PC-3 (cell line): ENCODE measurements at places on chromosomes 5 and 9.

GRCh38 chr5:9347541-9348295, 198.2 kb downstream of the SEMA5A start:
- peak; percentile 63 for DNase-seq

DNA sequence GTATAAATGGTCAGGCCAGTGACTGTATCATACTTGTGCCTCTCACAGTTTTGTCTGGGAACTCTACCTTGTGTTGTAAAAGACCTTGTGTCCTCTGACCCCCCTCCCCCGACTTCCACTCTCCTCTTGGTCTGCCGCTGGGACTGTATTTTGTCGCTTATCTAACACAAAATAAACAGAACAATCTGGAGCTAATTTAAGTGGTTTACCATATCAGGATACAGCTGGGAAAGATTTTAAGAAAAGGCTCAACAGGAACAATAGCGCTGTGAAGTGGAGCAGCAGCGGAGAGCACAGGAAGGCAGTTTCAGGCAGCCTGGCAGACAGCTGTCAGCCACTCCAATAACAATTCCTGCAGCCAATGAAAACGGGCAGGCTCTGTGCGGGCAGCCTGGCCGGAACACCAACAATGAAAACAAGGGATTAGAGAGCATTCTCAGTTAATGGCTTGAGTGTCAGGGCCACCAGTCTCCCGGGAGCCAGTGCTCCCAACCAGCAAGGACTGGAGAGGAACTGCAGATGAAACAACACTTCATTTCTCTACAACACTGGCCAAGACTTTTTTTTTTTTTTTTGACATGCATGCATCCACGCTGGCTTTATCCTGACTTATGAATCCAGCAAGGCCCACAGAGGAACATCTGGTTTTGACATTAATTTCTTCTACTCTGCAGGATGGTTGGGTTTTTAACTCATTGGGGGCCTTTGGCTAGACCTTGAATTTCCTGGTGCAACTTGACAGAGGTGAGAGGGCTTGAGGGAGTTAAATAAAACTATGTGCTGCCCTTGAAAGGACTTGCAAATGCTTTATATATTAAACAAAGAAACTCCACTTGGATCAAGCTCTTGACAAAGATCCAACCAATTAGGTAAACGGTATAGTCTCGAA, 76.7 kb downstream of the ARSB start:
- no peak for DNase-seq

DNA sequence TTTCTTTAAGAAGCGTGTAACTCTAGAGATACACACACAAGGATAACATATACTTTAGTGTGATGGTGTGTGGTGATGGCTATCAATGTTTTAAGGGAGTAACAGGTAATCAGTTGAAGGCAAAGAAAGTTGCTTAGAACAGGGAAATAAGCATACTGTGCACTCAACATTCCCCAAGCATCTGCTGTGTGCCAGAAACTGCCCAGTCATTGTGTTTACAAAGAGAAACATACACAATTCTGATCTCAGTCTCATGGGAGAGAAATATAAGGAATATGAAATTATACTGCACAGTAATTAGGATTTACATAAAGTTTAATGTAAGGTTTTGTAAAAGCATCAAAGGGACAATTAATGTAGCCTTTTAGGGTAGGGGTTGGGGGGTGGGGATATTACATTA, 224.1 kb upstream of the TYRP1 start:
- no peak for DNase-seq

DNA sequence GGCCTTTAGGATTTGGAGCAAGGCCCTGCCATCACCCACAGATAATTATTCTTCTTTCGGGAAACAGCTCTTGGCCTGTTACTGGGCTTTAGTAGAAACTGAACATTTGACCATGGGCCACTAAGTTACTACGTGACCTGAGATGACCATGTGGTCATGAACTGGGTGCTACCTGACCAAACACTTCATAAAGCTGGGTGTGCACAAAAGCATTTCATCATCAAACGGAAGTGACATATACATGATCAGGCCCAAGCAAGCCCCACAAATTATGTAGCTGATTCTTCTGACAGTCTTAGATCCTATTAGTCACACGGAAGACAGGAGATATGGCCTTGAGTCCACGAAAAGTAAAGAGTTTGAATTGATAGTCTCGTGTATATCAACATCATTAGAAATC, 130.9 kb upstream of the FBN2 start:
- no peak for DNase-seq

GRCh38 chr9:17433526-17433925, 145.3 kb upstream of the SH3GL2 start:
- DNase-seq: no peak

DNA sequence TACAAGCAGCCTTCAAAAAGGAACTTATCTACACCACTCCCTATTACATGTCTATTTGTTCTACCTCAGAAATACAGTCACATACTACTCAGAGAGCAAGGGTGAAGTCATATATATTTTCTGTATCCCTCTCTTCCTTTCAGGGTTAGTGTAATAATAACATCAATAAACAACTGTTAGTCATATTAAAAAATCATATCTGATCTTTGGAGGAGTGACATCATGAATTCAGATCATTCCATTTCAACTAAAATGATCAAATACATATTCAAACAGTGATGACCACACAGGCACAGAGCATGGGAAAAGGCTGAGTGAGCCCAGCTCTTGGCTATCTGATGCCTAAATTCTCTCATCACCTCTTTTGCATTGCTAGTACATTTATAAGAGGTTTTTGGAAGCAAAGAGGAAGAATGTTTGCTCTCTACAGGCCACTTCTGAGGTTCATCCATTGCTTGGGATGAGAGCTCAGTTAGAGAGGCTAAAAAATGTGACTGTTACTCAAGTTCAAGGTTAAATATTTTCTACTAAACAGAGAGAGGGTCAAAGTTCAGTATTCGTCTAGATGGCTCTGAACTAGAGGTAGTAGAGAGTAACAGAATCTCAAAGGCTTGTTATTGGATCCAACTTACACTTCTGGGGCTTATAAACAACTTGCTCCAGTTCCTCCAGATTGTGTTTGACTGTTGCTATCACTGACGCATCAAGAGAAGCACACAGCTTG, 39.0 kb downstream of the RIGI start:
- DNase-seq: no peak

GRCh38 chr9:135619599-135619886, 19.8 kb downstream of the GLT6D1 start:
- DNase-seq: no peak

GRCh38 chr9:133987446-133987788, 4.7 kb downstream of the VAV2 start:
- DNase-seq: no peak

GRCh38 chr5:73751254-73751914, 125.4 kb downstream of the ARHGEF28 start:
- no peak for DNase-seq

DNA sequence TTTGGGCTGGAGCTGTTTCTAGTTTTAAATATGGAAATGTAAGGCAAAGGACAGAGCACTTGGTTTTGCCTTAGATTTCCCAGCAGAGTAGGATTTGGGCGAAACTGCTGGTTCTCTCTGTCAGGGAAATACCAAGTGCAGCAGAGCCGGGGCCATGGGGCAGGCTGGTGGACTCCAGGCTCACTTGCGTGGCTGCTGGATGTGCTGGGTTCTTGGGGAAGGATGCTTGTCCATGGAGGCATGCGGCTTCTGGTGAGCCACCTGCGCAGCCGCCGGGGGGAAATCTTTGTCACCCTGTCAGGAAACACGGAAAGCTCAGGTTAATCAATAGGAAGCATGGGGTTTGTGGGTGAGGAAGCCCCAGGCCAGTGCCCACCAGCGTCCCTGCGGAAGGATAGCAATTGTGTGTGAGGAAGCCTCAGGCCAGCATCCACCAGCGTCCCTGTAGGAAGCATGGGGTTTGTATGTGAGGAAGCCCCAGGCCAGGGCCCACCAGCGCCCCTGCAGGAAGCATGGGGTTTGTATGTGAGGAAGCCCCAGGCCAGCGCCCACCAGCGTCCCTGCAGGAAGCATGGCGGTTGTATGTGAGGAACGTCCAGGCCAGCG, 80.1 kb downstream of the DAP start:
- no peak for DNase-seq

DNA sequence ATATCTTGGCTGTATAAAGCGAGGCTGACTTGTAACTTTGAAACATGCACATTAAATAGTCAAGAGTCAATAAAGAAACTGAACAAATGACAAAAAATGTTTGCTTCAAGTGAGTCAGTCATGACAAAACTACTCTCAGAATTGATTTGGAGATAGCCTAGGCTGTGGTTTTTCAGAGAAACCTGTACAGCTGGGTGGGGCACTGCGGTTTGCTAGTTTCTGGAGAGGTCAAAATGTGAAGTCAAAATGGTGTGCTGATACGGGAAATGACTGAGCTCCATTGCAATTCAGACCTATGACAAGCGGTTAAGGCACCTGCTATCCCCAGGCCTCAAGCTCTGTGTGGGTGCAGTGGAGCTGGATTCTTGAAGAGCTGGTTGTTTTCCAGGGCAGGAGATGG, 10.3 kb upstream of the CD180 start:
- DNase-seq: peak; percentile 97

DNA sequence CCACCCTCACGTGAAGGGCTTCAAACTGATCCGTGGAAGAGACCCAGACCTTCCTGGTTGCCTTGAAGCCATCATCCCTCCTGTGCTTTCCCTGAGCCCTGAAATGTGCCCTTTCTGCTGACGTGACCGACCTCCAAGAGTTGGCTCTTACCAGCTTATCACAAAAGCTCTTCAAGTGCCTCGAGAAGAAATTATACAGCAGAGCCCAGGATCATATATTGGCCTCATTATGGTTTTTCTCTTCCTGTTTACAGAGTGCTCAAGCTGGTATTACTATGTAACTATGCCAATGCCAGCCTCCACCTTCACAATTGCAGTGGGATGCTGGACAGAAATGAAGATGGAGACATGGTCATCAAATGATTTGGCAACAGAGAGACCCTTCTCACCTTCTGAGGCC, 66.0 kb downstream of the AOPEP start:
- DNase-seq: no peak

DNA sequence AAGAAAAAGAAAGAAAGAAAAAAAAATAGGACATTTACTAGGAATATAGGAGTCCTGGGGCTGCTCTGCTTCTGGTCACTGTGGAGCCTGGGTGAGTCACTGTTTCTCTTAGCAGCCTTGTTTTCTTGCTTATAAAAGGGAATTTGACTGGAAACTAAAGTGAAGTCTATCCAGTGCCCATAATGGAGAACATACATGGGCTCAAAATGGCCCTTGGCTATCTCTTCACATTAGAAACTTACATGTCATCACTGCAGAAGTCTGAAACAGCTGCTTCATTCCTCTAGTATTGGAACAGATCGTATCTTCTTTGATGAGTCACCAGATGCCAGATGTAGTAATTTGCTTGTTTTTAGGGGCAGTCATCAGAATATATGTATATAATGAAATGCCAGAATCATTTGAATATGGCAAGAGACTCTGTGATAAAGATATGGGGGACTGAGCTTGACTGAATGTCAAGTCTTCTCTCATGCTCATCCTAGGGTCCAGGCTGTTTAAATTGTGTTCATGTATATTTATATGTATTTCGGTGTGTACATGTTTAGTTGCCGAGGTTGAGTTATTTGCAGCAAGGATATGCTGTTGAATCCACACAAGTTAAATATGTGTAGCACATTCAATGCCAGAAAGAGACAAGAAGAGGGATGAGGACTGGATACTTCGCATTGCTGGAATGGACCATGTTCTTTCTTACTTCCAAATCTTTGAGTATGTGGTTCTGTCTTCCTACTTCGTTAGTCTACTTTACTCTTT, 56.7 kb downstream of the SGCD start:
- no peak for DNase-seq
